Activated CD4-positive, alpha-beta T cell treated with anti-CD3 and anti-CD28 coated beads for 24 hours (primary cell): ENCODE measurements at places on chromosomes 3 and 15.

- DNase-seq = no peak
Measured at GRCh38 chr3:25531971-25532370, 103.9 kb downstream of the RARB start.

DNA sequence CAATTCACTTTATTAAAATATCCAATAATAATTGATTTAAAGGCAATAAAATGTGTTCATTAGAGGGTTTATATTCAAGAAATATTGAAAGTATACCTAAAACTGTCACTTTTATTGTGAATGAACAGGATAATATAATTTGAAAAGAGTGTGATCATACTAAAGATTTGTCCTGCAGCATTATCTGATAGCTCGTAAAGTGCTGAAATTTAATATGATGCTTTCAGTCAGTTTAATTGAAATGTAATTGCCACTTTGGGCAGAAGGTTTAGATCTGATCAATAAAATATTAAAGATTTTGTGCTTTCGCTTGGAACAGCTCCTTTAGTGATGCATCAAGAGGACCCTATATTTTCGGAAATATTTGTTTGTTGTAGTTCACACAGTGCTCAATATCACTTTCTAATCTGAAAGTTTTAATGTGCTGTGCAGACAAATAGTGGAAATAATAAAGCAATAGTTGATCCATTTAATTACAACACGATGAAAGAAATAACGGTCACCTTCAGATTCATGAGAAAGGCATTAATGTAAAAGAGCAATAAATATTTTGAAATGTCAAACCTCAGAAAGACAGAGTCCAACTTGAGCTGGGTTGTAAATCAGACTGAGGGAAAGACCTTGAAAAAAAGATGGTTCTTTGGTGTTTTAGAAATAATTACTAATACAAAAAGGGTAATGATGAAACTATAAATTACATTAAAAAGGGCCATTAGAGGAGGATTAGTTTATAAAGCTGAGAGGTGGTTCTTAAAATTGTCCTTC lies 129.7 kb upstream of the MEIS2 start:
- no peak for DNase-seq

- no peak for DNase-seq
Measured at GRCh38 chr15:58357529-58358476, 74.0 kb upstream of the LIPC start.

DNA sequence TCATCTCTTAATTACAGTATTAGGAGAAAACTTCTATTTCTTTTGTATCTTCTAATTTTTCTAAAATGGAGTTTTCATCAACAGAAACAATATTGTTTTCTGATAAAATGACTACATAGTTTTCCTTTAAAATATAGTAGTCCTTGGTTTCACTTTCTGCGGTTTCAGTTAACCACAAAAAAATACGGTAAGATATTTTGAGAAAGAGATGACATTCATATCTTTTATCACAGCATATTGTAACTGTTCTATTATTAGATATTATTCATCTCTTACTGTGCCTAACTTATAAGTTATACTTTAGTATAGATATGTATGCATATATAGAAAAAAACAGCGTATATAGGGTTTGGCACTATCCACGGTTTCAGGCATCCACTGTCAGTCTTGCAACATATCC lies 2.3 kb downstream of the B4GALT4 start:
- DNase-seq = no peak

DNA sequence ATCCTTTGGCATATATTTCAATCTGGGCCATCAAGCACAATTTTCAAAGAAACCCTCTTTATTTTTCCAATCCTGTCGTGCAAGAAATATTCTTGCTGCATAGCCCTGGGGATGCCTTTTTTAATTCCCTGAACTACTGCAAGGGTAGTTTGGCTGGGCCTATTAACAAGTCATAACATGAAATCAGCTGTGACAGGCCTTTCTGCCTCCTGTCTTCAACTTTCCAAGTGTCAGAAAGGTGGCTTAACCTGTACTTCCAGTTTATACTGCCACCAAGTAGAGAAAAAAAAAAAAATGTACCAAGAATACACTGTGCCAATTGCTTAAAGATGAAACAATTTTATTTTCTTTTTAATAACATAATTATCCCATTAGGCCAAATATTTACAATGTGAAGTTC lies 32.4 kb upstream of the SPPL2A start:
- DNase-seq = no peak

GRCh38 chr3:182568876-182569275 lies 224.4 kb upstream of the ATP11B start:
- no peak for DNase-seq

DNA sequence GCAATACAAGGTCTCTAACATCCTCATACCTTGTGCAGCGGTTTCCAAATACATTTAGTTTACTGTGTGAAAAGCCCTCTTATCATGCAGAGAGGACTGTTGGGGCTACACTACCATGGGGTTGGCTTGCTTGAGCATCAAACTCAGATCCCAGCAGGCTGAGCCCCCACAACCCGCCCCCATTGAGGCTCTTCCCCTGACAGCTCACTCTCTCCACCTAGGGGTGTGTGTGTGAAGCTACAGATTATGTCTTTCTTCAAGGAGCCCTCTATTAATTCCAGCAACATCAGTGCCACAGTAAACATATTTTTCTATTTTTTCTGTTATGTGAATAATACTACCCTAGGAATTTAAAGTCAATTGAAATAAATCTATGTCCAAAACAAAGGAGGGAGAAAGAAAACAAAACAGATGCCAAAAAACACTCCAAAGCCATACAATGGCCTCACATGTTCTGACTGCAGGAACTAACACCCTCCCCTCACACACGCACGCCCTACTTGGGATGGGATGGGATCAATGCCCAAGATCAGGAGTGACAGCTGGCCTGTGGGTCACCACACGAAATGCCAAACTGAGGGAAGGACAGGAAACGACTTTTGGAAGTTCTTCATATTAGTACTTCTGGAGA lies 14.7 kb downstream of the TM4SF4 start:
- DNase-seq = no peak
